ENCODE measurements at places on chromosomes 3 and 15.

DNA sequence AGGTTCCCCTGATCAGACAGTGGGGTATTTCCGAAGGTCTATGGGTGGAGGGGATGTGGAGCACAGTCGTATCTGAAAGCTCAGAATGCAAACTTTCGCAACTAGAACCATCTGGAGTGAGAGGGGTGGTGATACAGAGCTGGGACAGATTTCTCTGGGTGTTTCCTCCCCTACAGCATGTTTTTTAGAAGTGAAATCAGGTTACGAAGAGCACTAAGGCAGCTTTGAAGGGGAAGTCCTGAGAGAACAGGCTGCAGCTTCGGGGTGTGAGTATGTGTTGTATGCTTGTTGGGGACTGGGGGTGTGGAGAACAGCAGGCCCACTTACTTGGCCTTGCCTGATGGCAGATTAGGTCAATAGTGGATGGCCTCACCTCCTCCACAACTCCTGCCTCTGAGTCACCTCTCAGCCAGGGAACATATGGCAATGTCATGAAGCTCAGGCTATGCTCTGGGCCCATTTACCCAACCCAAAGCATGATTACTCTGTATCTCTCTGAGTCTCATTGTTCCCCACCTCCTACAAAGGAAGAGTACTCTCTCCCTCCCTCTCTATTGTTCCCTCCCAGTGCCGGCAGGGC lies 107.2 kb upstream of the RASGRP1 start:
- DNase-seq = no peak

- DNase-seq = no peak
These were observed 57.0 kb upstream of the MCTP2 start for GRCh38 chr15:94174399-94174802.

DNA sequence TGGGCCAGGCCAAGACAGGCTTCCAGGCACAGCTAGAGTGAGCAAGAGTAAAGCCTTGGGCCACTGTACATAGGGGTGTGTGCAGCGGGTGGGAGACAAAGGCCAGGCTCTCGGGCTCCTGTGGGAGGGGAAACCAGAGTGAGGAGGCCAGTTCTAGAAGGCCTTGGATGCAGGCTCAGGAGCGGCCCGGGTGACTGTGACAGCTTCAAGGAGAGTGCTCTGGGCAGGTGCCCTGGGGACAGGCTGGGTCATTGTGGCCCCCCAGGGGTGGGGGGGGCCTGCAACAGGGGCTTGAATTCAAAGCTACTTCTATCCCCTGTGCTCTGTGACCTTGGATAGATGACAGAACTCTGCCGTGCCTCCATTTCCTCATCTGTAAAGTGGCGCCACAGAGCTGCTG lies 109.2 kb downstream of the DNAJB8 start:
- DNase-seq = no peak

GRCh38 chr3:16183601-16184270 lies 9.3 kb downstream of the GALNT15 start:
- DNase-seq = no peak

DNA sequence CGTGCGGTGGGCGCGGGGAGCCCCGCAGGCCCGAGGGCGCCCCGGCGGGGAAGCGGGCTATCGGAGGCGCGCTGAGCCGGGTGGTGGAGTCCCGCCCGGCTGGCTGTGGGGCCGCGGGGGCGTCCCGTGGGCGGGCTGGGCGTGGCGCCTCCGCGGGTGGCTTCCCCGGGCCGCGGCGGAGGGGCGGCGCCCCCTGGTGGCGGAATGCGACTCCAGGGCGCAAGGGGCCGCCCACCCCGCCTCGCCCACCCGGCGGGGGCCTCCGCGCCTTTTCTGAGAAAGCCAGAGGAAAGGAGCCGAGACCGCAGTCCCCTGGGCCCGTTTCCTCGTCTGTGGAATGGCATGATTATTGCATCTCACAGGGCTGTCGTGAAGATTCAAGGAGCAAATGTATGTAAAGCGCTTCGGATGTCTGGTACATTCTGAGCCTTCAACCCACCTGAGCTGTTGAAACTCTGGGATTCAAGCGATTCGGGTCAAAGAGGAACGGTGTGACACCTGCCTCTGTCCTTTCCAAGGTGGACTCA lies 31.9 kb upstream of the RAB6B start:
- peak; percentile 81 for DNase-seq

DNA sequence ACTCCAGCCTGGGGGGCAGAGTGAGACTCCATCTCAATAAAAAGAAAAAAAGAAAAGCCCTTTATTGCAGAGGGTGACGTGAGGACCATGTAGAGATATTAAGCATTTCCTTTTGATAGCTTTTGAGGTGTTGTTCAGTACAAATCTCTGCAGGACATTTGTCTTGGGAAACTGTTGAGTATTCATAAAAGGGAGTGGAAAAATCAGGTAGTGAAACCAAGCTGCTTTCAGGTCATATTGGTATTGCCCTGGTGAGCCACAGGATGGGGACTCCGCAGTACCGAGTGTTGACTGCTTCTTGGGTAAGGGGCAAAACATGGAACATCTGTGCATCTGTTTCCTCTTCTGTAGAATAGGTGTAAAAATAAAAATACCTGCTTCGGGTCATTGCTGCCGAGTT lies 9.9 kb downstream of the ITPR1 start:
- no peak for DNase-seq

DNA sequence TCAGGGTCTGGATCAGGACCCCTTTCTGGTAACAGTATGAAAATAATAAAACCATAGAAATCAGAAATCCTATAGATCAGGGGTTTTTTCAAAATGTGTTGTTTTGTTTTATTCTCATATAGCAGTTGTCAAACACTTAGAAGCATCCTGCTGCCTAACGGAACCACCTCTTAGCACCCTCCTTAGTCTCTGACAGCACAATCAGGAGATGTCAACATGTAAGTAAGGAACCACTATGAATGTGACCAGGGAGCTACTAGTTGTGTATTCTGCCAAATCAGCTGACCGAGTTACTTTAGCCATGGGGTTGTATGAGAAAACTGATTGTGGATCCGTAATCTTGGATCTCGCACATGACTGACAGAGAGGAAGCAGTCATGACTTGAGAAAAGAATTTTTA lies 22.2 kb downstream of the CCDC39 start:
- DNase-seq = no peak

- no peak for DNase-seq
These were observed 909 bp upstream of the GPD1L start for GRCh38 chr3:32105291-32106131.

- DNase-seq = no peak
These were observed 49.2 kb downstream of the TM4SF4 start for GRCh38 chr3:149523512-149524299.

- DNase-seq = no peak
These were observed 22.6 kb downstream of the FAH start for GRCh38 chr15:80175436-80175835.

Data from stimulated activated CD4-positive, alpha-beta T cell treated with anti-CD3 and anti-CD28 coated beads, Interleukin-12 subunit alpha, Interleukin-12 subunit beta, amount 100 ng/mL, for 4 hours (primary cell).